Activated CD4-positive, alpha-beta T cell treated with anti-CD3 and anti-CD28 coated beads for 36 hours (primary cell): ENCODE measurements at places on chromosomes 3 and 15. TPM values are rescaled to one million over a fixed set of nuclear protein-coding genes. Genes with fewer than 3 reads are reported as not detected.

CPNE9 gene
- total RNA-seq = 0.14 TPM

TIGIT gene
- total RNA-seq = 25.5 TPM

KNL1 gene
- 33.5 TPM for total RNA-seq

INSYN1 gene
- not detected for total RNA-seq

CYP1A2 gene
- total RNA-seq = not detected

TNNC1 gene
- 4.2 TPM for total RNA-seq

CLDN18 gene
- not detected for total RNA-seq

AEN gene
- 52.9 TPM for total RNA-seq

KLF15 gene
- 0.32 TPM for total RNA-seq

HTR3E gene
- not detected for total RNA-seq

PAQR9 gene
- total RNA-seq = not detected

- no peak overlapping the region for H3K4me3 ChIP-seq
- no peak for DNase-seq
- no peak overlapping the region for H3K27ac ChIP-seq
- H3K36me3 ChIP-seq = no peaks in the 10 kb centered on the region
- peaks cover 10% of the 10 kb centered on the region for H3K27me3 ChIP-seq
Measured at GRCh38 chr15:36571301-36571700, 8.1 kb upstream of the CDIN1 start.

GRCh38 chr15:47333734-47334133 is 383.6 kb upstream of the SEMA6D start:
- no peaks in the 10 kb centered on the region for H3K4me1 ChIP-seq
- H3K27ac ChIP-seq = no peak overlapping the region
- H3K36me3 ChIP-seq = no peaks in the 10 kb centered on the region
- H3K27me3 ChIP-seq = no peaks in the 10 kb centered on the region
- no peak for DNase-seq

- no peak overlapping the region for H3K4me3 ChIP-seq
- no peak overlapping the region for H3K27ac ChIP-seq
- no peak for DNase-seq
- no peaks in the 10 kb centered on the region for H3K36me3 ChIP-seq
- H3K27me3 ChIP-seq = peaks cover 17% of the 10 kb centered on the region
Measured at GRCh38 chr15:56460071-56460470, 4.9 kb downstream of the MNS1 start.

DNA sequence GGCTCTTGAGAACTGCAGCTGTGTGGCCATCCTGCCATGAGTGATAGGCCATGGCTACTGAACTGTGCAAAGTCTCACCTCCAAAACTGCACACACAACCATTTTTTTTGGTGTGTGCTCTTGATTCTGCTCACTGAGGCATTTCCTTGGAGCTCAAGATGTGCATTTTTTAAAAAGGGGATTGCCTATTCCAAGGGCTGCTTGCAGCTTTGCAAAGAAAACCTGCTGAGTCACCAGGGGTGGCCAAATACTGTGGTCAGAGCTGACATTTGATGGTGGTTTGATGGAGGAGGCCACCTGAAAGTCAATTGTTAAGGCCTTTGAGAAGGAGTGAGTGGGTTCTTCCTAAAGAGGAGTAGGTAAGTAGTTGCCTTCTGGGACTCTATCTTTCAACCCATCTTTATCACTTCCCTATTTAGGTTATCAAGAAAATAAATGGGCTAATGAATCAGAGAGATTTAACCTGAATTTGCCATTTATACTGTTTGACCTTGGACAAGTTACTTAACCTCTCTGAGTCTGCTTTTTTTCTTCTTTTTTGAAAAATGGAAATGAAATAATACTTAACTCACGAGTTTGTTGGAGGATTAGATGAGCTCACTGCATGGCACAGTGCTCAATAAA is 87.9 kb downstream of the CHST2 start:
- no peaks in the 10 kb centered on the region for H3K27me3 ChIP-seq
- H3K36me3 ChIP-seq = no peaks in the 10 kb centered on the region
- no peak overlapping the region for H3K4me3 ChIP-seq
- peaks cover 4% of the 10 kb centered on the region for H3K4me1 ChIP-seq
- H3K27ac ChIP-seq = no peak overlapping the region

GRCh38 chr15:41559239-41559782 is 299 bp downstream of the TYRO3 start:
- peak overlapping the region; percentile 64 for H3K4me3 ChIP-seq
- no peak for DNase-seq
- no peaks in the 10 kb centered on the region for H3K36me3 ChIP-seq
- H3K4me1 ChIP-seq = peaks cover 18% of the 10 kb centered on the region
- peaks cover 12% of the 10 kb centered on the region for H3K27me3 ChIP-seq

GRCh38 chr15:64731012-64731804 is 44.2 kb downstream of the RBPMS2 start:
- no peaks in the 10 kb centered on the region for H3K36me3 ChIP-seq
- no peak overlapping the region for H3K4me3 ChIP-seq
- DNase-seq = peak; percentile 93
- peaks cover 4% of the 10 kb centered on the region for H3K4me1 ChIP-seq
- no peak overlapping the region for H3K27ac ChIP-seq

GRCh38 chr3:167729591-167729990 is 5.1 kb downstream of the PDCD10 start:
- H3K4me1 ChIP-seq = peaks cover 61% of the 10 kb centered on the region
- no peak overlapping the region for H3K27ac ChIP-seq
- H3K4me3 ChIP-seq = no peak overlapping the region
- no peaks in the 10 kb centered on the region for H3K27me3 ChIP-seq
- no peak for DNase-seq

- no peak overlapping the region for H3K27ac ChIP-seq
- H3K36me3 ChIP-seq = no peaks in the 10 kb centered on the region
- peaks cover 32% of the 10 kb centered on the region for H3K27me3 ChIP-seq
- H3K4me1 ChIP-seq = peaks cover 7% of the 10 kb centered on the region
- no peak for DNase-seq
- H3K4me3 ChIP-seq = no peak overlapping the region
Measured at GRCh38 chr15:59366333-59367021, 6.2 kb downstream of the MYO1E start.

DNA sequence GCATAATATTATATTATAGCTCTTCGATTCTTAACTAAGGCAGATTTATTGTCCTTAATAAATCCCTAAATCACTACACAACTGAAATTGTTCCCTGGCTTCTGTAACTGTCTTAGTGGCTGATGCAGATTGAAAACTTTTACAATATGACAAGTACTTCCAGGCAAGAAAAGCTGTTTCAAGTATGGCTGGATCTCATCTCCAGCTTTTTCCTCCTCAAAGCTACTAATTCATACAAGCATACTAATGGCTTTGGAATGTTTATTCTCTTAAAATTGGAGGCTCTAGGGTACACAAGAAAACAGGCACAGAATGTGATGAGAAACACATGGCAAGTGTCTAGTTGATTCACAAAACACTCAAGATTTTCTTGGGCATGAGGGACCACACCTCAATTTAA is 351.5 kb upstream of the ICE2 start:
- H3K27ac ChIP-seq = no peak overlapping the region
- H3K4me3 ChIP-seq = no peak overlapping the region
- DNase-seq = no peak

DNA sequence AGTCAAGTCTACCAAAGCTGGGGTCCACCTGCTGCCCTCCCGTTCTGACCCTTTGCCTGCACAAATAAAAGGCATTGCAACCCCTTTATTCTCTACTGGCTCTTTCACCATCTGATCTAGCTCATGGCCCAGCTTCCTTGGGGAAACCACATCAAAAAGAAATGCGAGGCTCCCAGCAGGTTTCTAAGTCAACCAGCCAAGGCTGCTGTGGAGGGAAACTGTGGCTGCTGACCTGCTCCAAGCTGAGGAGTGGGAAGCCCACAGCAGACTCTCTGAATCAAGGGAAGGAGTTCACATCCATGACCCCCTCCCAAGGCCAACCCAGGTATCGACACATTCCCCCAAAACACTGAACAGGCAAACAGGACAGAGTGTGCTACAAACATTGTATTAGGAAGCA is 25.2 kb upstream of the SLCO2A1 start:
- H3K27me3 ChIP-seq = peaks cover under 1% of the 10 kb centered on the region
- no peaks in the 10 kb centered on the region for H3K36me3 ChIP-seq
- no peak overlapping the region for H3K27ac ChIP-seq
- no peak for DNase-seq
- H3K4me1 ChIP-seq = no peaks in the 10 kb centered on the region
- no peak overlapping the region for H3K4me3 ChIP-seq

GRCh38 chr3:129555153-129555550 is 12.2 kb downstream of the H1-8 start:
- peaks cover 5% of the 10 kb centered on the region for H3K4me1 ChIP-seq
- H3K36me3 ChIP-seq = no peaks in the 10 kb centered on the region
- H3K4me3 ChIP-seq = no peak overlapping the region
- H3K27ac ChIP-seq = no peak overlapping the region

GRCh38 chr15:88900309-88900981 is 5.1 kb upstream of the HAPLN3 start:
- H3K4me3 ChIP-seq = no peak overlapping the region
- H3K27ac ChIP-seq = no peak overlapping the region
- no peaks in the 10 kb centered on the region for H3K27me3 ChIP-seq
- H3K4me1 ChIP-seq = peaks cover 50% of the 10 kb centered on the region
- H3K36me3 ChIP-seq = peaks cover 2% of the 10 kb centered on the region

- H3K27me3 ChIP-seq = no peaks in the 10 kb centered on the region
- DNase-seq = no peak
- peak overlapping the region; percentile 1 for H3K27ac ChIP-seq
- H3K36me3 ChIP-seq = peaks cover 24% of the 10 kb centered on the region
Measured at GRCh38 chr3:136650461-136650860, 101.7 kb downstream of the STAG1 start.

DNA sequence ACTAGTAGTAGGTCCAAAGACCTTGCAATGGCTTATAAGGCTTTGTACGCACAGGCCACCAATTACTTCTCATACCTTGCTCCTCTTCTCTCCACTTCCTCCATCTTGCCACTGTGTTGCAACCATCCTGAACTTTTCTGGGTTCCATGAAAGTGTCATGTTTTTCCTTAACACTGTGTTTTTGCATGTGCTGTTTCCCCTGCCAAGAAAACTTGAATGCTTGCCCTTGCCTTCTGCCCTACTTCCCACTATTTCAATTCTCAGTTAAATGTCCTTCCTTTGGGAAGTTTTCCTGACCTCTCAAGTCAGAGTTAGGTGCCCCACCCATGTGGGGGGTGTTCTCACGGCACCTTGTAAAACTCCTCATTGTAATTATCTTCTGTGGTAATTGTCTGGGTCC is 182.8 kb downstream of the THRB start:
- no peak for DNase-seq
- H3K4me1 ChIP-seq = no peaks in the 10 kb centered on the region
- H3K36me3 ChIP-seq = no peaks in the 10 kb centered on the region
- H3K27me3 ChIP-seq = peaks cover 5% of the 10 kb centered on the region

GRCh38 chr3:171407759-171408158 is 52.4 kb downstream of the TNIK start:
- no peaks in the 10 kb centered on the region for H3K27me3 ChIP-seq
- H3K36me3 ChIP-seq = peaks cover 9% of the 10 kb centered on the region
- peaks cover 52% of the 10 kb centered on the region for H3K4me1 ChIP-seq

DNA sequence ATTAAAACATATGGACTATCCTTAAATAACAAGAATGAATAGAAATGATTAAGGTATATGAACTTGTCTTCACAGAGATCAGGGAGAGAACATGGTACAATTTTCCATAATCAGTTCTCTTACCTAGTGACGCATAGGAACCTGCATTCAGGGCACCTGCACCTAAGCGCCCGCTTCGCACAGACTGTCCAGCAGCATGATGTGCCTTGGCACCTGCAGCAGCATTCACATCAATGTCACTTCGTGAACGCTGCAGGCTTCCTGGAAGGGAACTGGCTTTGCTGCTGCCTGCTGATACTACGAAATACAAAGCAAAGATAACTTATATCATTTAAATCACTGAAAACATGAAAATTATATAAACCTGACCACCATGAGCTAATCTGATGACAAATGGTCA is 115.2 kb downstream of the CLASP2 start:
- peaks cover 49% of the 10 kb centered on the region for H3K36me3 ChIP-seq
- no peaks in the 10 kb centered on the region for H3K4me1 ChIP-seq
- DNase-seq = no peak
- no peak overlapping the region for H3K27ac ChIP-seq

GRCh38 chr3:162353414-162353813 is 856.8 kb downstream of the OTOL1 start:
- H3K36me3 ChIP-seq = no peaks in the 10 kb centered on the region
- no peak for DNase-seq
- H3K4me3 ChIP-seq = no peak overlapping the region
- H3K4me1 ChIP-seq = no peaks in the 10 kb centered on the region
- no peaks in the 10 kb centered on the region for H3K27me3 ChIP-seq

- peaks cover 79% of the 10 kb centered on the region for H3K4me1 ChIP-seq
- H3K36me3 ChIP-seq = peaks cover 43% of the 10 kb centered on the region
- peak overlapping the region; percentile 4 for H3K27ac ChIP-seq
- no peaks in the 10 kb centered on the region for H3K27me3 ChIP-seq
- no peak for DNase-seq
- no peak overlapping the region for H3K4me3 ChIP-seq
Measured at GRCh38 chr15:88646088-88646405, 7.2 kb downstream of the ISG20 start.
